ENCODE measurements at places on chromosomes 12 and 14. TPM values are rescaled to one million over a fixed set of nuclear protein-coding genes. Genes with fewer than 3 reads are reported as not detected.

GRCh38 chr14:51784466-51784865 lies 75.9 kb upstream of the GNG2 start:
- no peak overlapping the region for H3K4me3 ChIP-seq
- no peak overlapping the region for H3K27ac ChIP-seq
- peaks cover 9% of the 10 kb centered on the region for H3K4me1 ChIP-seq
- peaks cover 24% of the 10 kb centered on the region for H3K27me3 ChIP-seq

The SOX5 gene
- 3.1 TPM for total RNA-seq

DNA sequence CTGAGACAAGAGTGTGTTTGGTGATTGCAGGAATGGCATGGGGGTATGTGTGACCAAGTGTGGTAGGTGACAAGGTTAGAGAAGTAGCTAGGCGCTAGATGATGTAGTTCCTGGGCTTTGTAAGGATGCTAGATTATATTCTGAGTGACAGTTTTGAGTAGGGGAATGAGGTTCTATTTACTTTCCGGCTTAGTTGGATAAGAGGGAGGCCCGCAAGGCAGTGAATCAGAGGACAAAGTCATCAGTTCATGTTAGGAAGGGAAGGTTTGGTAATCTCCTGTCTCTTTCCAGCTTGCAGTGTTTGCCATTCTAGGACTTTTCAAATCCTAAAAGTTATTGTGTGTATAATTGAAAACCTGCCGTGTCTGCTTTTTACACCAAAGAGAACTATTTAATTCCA lies 45.0 kb downstream of the CFAP54 start:
- DNase-seq, result no peak
- no peaks in the 10 kb centered on the region for H3K4me1 ChIP-seq
- no peak overlapping the region for H3K27ac ChIP-seq
- H3K36me3 ChIP-seq, result no peaks in the 10 kb centered on the region

DNA sequence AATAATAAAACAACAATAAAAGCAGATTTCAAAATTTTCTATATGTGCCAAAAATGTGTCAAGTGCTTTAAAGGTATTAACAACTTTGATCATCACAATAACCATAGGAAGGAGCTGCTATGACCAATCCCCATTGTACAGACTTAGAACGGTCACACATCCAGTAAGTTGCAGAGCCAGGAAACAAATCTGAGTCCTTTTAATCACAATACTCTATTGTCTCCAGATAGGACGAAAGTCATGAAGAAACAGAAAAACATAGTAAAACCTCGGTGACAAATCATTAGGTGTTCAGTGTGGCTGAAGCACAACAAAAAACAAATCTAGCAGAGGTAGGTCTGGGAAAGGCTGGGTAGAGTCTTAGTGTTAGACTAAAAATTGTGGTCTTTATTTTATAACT lies 178.8 kb downstream of the GRIP1 start:
- no peaks in the 10 kb centered on the region for H3K27me3 ChIP-seq
- H3K36me3 ChIP-seq, result no peaks in the 10 kb centered on the region
- no peaks in the 10 kb centered on the region for H3K4me1 ChIP-seq
- H3K4me3 ChIP-seq, result no peak overlapping the region
- DNase-seq, result no peak

The KLRC4 gene
- not detected for total RNA-seq

The KRT3 gene
- 0.08 TPM for total RNA-seq

GRCh38 chr12:120490833-120491512 lies 4.9 kb upstream of the DYNLL1 start:
- H3K36me3 ChIP-seq, result peaks cover 1% of the 10 kb centered on the region
- H3K27ac ChIP-seq, result no peak overlapping the region
- H3K27me3 ChIP-seq, result no peaks in the 10 kb centered on the region
- peaks cover 14% of the 10 kb centered on the region for H3K4me1 ChIP-seq

The STAC3 gene
- total RNA-seq, result 4.2 TPM

Measured in activated T-helper 1 cell treated with anti-CD3 and anti-CD28 coated beads, Interleukin-12 subunit alpha, Interleukin-12 subunit beta, Interleukin-2, Interleukin-4 antibody, amounts not matched to agents 30 ng/mL and 10 ng/mL and 1 ng/mL, durations not matched to agents 14 hours and 24 hours and 36 hours (primary cell).